GM03348 (cell line): ENCODE measurements at places on chromosomes 11 and 22.

GRCh38 chr22:32473388-32473952 lies 1.1 kb upstream of the FBXO7 start:
- peak; percentile 66 for DNase-seq

DNA sequence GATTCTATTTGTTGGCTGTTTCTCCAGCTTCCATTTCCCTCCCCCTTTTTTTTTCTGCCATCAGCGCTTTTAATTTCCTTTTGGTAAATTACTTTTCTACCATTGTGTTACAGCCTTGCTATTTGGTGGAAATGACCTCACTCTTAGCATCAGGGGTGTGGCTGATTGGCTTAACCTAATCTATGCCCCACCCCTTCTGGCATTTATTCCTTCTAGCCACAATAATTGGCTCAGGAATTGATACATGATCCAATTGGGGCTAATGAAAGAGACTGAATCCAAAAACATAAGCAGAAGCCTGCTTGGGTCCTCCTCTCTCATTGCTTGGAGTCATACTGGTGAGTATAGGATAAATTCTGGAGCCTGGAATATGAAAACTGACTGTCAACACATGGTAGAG lies 402.4 kb upstream of the LRRC4C start:
- DNase-seq: no peak

- peak; percentile 83 for DNase-seq
Measured at GRCh38 chr11:94151903-94152677, 23.4 kb downstream of the PANX1 start.

GRCh38 chr22:39873965-39874364 lies 19.6 kb downstream of the ENTHD1 start:
- no peak for DNase-seq

- no peak for DNase-seq
Measured at GRCh38 chr11:32870676-32871075, 21.9 kb upstream of the QSER1 start.

- peak; percentile 80 for DNase-seq
Measured at GRCh38 chr22:38098410-38099249, 11.9 kb downstream of the BAIAP2L2 start.

DNA sequence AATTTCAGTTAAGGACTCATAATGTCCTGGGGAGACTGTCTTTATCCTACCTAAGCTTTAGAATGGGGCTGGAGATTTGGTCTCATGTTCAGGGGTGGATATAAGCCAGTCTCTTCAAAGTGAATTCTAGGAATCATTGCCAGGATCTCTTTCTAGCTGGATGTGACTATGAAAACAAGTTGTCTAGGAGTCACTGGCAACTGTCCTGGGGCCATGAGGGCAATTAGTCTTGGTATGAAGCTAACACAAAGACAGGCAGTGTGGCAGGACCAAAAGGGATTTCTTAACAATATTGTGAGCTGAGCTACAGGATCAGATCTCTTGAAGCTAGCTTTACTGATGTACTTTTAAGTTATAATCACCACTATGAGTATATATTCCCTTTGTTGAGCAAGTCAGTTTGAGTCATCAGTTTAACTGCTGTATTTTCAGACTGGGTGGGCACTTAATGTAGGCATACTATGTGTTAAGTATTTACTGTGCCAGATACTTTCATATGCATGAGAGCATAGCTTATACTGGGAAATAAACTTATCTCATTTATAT lies 390.0 kb upstream of the CCDC90B start:
- no peak for DNase-seq

DNA sequence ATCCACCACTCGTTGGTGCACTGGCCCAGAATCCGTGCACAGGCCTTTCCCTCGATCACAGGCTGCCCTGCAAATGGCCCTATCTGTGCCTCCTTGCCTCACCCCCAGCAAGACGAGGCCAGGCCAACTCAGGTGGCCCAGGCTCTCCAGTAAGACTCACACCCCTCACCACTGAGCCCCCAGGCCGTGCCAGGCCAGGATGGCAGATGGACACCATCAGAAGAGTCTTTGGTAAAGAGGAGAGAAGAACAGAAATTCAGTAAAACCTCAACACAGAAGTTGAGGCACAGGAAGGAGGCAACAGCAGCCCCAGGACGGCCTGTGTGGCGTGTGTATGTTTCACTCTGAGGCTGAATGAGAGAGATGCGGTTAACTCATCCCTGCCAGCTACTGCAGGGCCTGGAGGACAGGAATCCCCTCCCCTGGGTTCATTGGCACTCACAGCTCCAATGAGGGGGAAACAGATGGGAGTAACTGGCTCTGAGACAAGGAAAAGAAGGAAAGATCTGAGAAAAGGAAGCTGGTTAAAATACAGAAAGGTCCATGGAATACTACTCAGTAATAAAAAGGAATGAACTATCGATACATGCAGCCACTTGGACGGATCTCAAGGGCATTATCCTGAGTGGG lies 54.1 kb upstream of the WNT11 start:
- no peak for DNase-seq

DNA sequence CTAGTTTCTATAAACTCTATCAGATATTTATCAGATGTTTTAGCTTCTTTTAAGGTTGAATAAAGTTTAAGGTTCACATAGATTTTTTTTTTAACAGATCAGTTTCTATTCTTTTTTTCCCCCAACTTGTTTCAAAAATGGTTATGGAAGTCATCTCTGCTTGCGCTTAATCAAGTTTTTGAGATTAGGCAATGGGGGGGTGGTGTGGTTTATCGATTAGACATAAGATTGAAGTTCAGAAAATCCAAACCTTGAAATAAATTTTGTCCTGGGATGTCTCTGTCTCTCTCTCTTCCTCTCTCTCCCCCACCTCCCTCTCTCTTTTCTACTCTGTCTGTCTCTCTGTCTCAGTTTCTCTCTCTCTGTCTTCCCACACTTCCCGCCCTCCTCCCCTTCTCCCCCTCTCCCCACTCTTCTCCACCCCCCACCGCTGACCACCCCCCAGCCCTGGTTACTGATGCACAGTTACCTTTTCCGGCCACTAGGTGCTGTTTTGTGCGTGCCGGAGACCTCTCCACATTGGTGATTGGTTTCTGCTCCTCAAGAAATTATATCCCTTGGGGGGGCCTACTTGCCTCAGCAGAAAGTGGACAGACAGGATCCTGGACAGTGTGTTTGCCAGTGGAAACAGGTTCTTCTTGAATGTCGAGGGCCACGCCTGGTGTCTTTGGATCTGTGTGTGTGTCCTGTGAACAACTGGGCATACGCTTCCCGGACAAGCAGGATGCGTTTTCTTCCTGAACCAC lies 29.7 kb upstream of the ANO1 start:
- no peak for DNase-seq

GRCh38 chr22:48167238-48167637 lies 1404.8 kb downstream of the TBC1D22A start:
- DNase-seq: no peak

DNA sequence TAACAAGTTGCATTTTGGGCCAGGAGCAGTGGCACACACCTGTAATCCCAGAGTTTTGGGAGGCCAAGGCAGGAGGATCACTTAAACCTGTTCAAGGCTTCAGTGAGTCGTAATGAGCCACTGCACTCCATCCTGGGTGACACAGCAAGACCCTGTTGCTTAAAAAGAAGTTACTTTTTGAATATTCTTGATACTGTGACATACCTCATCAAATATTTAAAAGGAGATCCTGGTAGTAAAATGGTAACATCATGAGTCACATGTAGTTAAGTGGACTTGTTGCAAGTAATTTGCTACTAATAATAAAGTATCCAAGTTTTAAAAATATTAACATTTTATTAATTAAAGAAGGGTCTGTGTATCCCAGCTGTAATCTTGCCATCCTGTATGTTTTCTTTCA lies 18.3 kb downstream of the HMGXB4 start:
- peak; percentile 16 for DNase-seq

GRCh38 chr11:118005224-118006152 lies 19.3 kb downstream of the IL10RA start:
- no peak for DNase-seq

- no peak for DNase-seq
Measured at GRCh38 chr11:118129471-118130172, 23.0 kb downstream of the SCN4B start.

GRCh38 chr11:81487109-81487508 lies 1246.6 kb downstream of the FAM181B start:
- DNase-seq: no peak

GRCh38 chr22:20080776-20081654 lies 974 bp downstream of the DGCR8 start:
- peak; percentile 66 for DNase-seq

DNA sequence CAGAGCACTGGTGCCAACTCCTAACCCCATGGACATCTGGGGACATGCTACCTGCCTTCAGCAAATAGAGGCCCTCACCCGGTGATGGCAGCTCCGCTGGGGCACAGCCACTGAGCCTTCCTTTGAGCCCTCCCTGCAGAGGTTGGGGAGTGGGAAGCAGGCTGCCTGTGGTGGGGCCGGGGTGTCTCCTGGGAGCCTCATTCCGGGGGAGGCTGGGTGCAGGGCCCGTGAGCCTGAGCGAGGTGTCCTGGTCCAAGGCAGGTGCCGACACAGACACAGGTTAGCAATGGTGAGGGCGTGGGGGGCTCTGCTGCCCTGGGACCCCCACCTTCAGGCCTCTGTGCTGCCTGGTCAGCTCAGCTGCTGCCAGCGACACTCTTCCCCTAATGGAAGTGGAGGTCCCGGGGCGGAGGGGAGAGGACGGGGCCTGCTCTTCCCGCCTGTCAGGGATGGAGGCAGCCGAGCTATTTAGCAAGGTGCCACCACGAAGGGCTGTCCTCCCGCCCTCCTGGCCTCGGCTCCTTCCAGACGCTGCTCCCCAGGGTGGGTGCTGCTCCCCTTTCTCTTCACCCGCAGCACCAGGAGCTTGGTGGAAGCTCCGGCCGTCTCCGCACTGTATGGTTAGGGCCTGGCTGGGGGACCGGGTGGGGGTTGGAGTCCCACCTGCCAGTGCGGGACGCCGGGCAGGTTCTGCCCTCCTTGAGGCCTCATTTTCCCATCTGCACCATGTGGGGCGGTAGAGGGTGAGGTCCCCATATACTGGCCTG lies 11.2 kb downstream of the TSPAN4 start:
- DNase-seq: no peak

GRCh38 chr11:114200351-114201133 lies 95.7 kb upstream of the NNMT start:
- no peak for DNase-seq

DNA sequence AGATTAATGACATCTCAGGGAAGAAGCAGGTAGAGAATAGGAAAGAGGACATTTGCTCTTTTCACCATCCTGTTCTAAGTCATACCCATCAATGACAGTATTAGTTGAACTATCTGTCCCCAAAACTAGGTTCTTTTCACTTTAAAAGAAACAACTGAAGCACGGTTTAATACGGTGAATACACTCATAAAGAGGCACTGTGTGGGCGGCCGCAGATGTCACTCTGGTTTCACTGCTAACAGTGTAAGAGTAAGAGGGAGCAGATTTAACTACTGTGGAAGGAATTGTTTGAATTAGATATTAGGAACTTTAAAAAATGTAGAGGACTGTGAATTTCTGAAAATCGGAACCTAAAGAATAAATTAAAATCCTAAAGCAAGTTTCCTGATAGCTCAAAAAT lies 49.5 kb downstream of the VSIG10L2 start:
- no peak for DNase-seq

GRCh38 chr22:20571531-20572007 lies 64.2 kb downstream of the MED15 start:
- peak; percentile 62 for DNase-seq

- no peak for DNase-seq
Measured at GRCh38 chr11:60875366-60876167, 8.2 kb downstream of the ZP1 start.

GRCh38 chr11:108538022-108538424 lies 39.8 kb upstream of the POGLUT3 start:
- DNase-seq: no peak

DNA sequence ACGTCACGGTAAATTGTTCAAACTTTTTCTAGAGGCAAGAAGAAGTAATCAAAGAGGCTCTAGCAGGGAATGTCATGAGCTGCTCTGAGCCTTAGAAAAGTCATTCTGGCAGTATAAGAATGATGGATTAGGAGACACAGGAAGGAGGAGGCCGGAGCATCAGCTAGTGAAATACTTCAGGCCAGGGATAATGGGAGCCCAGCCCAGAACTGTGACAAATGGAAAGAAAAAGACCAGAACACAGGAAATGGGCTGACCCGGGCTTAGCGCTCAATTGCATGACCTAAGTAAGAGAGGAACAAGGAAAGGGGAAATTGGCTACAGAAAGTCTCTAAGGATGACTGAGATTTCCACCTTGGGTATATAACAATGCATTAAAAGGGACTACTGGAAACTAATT lies 108.6 kb downstream of the LARGE1 start:
- peak; percentile 79 for DNase-seq

DNA sequence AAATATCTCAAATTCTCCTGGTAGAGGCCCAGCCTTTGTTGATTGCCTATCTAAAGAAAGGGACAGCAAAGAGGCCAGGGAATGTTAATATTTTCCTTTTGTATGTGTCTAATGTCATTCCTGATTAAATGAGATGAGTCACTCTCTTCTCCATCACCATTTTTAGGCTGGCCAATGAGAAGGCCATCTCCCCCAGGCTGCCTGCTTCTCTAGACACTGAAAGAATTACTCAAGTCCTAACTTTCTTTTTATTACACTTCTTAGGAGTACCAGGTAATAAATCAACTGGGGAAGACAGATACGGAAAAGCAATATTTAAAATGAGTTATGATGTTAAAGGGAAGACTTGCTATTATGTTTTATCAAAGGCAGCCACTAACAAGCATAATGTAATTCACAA lies 259.2 kb upstream of the SORL1-AS1 start:
- DNase-seq: no peak

DNA sequence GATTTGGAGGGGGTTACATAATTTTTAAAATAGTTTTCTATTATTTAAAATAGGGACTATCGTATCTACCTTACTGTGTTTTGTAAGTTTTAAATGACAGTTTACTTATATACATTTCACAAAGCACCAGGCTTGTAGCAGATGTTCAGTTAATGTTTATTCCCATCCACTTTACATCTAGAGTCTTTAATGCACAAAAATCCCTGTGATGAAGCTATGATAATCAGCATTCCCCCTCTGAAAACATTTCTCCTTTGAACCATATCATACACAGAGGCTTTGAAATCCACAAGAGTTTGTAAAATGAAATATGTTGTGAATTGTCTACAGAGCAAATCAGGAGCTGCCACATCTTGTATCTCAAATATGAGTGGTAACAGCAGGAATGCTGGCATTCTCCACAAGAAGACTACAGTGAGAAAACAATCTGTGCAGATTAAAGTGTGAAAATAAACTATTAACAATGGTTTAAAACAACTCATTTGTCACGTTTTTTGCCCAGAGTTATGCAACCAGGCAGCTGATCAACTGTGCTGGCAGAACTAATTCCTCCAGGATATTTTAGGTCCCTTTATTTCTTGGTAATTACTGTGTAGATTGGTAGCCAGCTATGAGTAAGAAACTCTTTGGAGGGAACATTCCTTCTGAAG lies 699.1 kb upstream of the ARHGAP42 start:
- no peak for DNase-seq
